ENCODE measurements at places on chromosomes 5 and 9.

DNA sequence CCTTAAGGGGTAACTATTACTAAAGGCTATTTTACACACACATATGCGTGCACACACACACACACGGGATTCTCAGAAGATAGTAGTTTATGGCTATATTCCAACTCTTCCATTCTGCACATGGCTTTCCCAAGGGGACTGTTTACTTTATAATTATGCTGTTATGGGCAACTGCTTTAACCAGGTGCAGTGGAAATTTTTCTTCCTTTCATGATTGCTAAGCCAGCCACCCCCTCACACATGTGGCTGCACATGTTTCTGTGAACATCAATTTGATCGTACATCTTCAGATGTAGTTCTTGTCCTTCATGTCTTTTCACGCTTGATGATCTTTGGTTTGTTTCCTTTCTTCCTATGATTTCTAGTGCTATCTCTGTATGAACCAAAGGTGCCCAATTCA, 37.0 kb downstream of the MRPS30 start:
- DNase-seq: no peak

DNA sequence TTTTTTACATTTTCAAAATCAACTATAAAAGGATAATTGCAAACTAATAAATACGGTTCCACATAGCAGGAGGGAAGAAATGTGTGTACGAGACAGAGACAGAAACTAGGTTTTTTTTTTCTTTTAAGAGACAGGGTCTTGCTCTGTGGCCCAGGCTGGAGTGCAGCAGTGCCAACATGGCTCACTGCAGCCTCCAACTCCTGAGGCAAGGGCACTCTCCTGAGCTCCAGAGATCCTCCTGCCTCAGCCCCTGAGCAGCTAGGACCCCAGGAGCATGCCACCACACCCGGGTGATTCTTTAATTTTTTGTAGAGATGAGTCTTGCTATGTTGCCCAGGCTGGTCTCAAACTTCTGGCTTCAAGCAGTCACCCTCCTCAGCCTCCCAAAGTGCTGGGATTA, 2.1 kb upstream of the OR2V1 start:
- no peak for DNase-seq

GRCh38 chr5:15834596-15835245, 334.7 kb downstream of the FBXL7 start:
- DNase-seq: no peak

- peak; percentile 44 for DNase-seq
Measured at GRCh38 chr5:169906745-169907649, 73.3 kb downstream of the INSYN2B start.

DNA sequence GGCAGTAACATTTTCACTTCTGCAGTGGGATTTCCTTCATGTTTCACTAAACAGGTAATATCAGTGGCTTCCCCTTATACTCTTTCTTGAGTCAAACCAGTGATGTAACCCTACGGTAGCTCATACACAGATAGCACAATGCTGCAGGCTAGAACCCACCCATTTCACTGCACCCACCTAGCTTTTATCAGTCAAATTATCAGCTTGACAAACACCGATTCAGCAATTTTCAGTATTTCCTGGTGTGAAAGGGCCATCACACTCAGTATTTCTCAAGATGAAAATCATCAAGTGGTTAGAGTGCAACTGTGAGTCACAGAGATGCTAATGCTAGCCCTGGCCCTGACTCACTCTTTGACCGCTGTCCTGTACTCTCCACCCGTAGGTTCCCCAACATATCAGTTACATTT, 242.3 kb upstream of the PTGER4 start:
- DNase-seq: no peak

DNA sequence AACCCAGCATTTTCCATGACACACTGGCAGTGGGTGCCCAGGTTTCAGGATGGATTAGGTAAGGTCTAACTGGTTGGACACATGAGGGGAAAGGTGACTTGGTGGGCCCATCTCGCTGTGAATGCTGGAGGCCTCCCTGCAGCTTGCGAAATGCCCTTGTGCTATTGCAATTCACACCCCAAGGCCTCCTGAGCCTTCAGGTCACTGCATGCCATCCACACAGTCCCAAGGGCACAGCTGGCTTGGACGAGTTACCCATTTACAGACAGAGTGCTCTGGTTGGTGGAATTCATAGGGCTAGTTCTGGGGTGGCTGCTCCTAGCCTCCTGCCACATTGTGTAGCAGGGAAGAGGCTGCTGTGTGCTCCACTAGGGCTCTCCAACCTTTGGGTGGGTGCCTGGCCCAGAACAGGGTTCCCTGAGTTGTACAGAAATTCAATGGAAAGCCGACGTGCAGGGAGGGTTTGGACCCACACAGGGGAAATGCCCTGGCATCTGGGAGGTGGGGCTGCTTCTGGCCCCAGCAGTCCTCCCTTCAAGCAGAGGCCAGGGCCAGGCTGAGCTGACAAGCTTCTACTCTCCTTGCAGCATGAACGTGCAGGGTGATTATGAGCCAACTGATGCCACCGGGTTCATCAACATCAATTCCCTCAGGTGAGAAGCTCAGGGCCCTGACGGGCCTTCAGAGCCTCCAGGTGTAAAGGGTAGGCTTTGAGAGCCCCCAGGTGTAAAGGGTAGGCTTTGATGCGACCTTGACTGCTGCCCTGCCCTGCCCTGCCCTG, 54.3 kb downstream of the ASS1 start:
- no peak for DNase-seq

DNA sequence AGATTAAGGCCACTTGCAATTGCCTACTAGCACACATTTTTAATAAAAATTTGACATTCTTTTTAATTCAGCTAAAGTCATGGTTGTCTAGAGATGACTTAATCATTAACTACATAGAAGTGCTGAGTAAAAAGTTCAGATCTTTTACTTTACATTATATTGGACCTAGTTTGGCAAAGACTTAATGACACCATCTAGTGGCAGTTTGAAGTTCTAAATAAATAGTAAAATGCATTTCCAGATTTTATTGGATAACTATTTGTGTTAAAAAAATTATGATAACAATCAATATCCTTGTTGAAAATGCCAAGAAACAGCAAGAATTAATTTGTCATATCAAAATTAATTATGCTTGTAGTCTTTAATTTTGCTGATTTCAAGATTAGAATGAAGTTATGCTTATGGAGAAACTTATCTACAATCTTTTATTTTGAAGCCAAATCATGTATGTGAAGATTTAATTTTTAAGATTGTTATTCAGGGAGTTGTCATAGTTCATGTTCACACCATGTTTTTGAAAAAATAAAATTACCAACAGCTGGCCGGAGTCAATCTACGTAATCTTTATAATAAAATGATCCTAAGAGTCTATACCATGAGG, 69.6 kb upstream of the PJA2 start:
- DNase-seq: no peak

GRCh38 chr9:99213197-99213596, 8.5 kb downstream of the ALG2 start:
- DNase-seq: no peak

DNA sequence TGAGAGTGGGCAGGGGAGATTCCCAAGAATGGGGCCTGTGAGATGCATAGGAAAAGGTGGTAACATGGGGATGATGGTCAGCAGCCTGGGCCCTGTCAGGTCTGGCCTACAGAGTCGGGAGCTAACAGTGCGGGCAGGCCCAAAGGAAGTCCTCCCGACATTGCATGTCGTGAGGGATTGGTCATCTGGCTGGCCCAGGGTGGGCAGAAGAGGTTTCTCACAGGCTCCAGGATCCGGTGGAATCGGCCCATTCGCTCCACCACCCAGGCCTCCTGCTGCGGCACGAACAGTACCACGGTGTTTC, 514 bp downstream of the STOML2 start:
- DNase-seq: no peak

GRCh38 chr9:1538301-1538700, 476.8 kb upstream of the SMARCA2 start:
- DNase-seq: no peak

DNA sequence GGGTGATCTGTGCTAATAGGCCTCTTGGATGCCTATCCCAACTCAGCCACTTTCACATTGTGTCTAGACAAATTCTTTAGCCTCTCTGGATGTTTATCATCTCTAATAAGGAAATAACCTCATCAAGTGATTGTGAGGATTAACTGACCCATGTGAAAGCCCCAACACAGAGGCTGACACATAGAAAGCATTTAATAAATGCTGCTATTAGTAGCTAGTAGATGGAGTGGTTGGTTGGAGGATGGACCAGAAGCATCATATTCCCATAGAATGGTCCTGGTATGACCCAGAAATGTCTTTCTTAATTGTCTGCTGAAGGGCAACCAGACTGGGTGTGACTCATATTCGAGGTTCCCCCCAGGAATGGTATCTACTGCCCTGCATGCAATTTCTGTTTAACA, 124.4 kb downstream of the PIK3R1 start:
- DNase-seq: no peak

- no peak for DNase-seq
Measured at GRCh38 chr5:56088431-56088949, 93.7 kb upstream of the IL6ST start.

GRCh38 chr9:81112627-81113452, 576.5 kb downstream of the TLE1 start:
- DNase-seq: no peak

DNA sequence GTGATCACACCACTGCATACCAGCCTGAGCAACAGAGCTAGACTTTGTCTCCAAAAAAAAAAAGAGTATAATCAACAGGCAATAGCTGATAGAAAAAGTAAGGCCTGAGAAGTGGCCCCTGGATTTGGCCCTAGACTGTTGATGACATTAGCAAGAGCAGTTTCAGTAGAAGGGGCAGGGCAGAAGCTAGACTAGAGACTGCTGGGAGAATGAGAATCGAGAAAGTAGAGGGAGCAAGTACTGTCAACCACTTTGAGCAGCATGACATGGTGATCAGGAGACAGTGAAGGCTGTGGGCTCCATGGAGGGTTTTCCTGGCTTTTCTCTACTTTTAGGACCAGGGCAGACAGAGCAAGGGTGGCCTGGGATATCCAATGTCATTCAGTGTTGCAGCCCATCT, 34.9 kb upstream of the B4GALT1 start:
- no peak for DNase-seq

- DNase-seq: no peak
Measured at GRCh38 chr5:89097103-89097502, 214.1 kb upstream of the MEF2C start.

DNA sequence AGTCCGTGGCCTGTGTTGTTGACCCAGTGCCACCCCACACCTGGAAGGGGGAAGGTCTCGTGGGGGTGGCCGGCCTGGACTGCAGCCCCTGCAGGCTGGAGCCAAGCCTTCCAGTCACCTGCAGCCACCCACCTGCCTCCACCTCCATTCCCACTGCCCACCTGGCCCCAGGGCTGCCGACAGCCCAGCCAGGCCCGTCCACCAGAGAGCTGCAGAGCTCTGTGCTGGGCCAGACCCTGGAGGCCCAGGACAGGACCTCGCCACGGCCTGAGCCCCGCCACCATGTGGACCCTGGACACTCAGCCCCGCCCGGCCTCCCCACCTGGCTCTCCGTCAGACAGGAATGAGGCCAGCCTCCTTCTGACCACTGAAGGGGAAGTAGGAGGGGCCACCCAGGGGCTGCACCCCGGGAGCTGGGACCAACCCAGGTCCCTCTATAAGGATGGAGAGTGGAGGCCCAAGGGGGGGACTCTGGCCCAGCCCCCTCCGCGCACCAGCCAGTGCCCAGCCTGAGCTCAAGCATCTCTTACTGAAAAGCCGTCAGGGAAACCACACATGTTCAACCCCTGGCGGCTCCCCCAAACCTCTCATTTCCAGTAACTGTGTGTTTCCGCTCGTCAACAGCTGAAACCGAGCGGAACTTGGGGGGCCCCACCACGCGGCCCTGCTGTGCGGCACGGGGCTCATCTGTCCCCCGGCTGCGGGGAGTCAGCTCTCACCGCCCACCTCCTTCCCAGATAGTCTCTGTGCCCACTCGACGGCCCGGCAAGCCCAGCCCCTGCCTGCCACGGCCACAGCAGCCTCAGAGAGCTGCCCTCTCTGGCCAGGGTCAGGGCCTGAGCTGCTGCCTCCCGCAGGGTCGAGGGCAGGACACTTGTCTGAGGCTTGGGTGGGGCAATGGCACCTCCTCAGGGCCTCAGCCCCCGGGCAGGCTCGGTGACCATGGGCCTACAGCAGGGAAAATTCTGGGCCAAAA, 12.8 kb downstream of the NOTCH1 start:
- DNase-seq: no peak

- DNase-seq: peak; percentile 64
Measured at GRCh38 chr5:89343666-89344065, 460.7 kb upstream of the MEF2C start.

- DNase-seq: no peak
Measured at GRCh38 chr5:101520417-101520816, 617.3 kb upstream of the ST8SIA4 start.

DNA sequence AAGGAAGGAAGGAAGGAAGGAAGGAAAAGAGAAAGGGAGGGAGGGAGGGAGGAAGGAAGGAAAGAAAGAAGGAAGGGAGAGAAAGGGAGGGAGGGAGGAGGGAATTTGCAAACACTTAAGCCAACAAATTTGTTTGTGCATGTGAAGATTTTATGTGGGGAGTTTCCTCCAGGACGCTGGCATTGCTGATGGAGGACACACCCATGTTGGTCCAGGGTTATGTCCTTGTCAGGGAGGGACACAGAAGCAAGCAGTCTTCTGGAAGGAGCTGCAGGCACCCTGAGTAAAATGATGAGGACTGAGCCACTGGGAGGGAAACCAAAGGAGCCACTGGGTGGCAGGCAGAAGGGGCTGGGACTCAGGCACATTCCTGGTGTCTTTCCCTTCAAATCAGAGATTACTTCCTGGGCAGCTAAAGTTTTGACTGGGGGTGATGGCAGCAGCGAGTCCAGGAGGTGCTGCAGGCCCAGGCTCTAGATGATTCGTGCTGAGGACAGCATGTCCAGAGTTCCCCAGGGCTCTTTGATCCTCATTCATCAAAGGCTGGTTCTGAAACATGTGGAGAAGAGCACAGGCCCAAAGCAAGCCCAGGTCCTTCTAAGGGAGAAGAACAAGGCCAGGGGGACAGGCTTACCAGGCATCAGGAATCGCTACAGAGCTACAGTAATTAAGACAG, 109.2 kb downstream of the PAX5 start:
- no peak for DNase-seq

- peak; percentile 40 for DNase-seq
Measured at GRCh38 chr9:69180670-69181069, 6.6 kb downstream of the TJP2 start.

DNA sequence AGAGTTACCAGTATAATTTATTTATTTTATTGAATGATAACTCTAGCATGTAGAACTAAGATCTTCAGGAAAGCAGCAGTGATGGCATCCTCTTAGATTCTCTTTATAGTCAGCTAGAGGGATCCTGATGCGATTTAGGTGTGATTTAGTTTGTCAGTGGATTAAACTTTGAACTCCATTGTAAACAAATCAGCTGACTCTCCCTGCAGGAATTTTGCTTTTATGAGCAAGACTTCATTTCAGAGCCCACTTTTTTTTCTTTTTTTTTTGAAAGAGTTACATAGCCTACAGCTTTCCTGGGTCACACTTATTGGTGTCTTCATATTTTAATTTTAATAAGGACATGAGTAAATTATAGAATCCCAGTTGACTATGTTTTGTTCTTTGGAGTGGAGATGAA, 93.8 kb upstream of the SEMA6A start:
- DNase-seq: no peak

GRCh38 chr5:4523038-4523437, 617.1 kb upstream of the ADAMTS16 start:
- no peak for DNase-seq
